ENCODE measurements at places on chromosomes 7 and 10. TPM values are rescaled to one million over a fixed set of nuclear protein-coding genes. Genes with fewer than 3 reads are reported as not detected.

Gene FAM25C
- total RNA-seq = not detected

Gene PDE6C
- not detected for total RNA-seq

Gene ADAMTS14
- not detected for total RNA-seq

Gene POLR2J2
- total RNA-seq = 11.4 TPM

Gene CALCR
- not detected for total RNA-seq

Gene PRTFDC1
- 7.4 TPM for total RNA-seq

Gene ANKRD30A
- total RNA-seq = 0.58 TPM

Gene MRLN
- not detected for total RNA-seq

Gene MKX
- total RNA-seq = not detected

Gene SEMA3E
- 2.0 TPM for total RNA-seq

Gene OR2A7
- total RNA-seq = 2.3 TPM

Gene SLC26A5
- not detected for total RNA-seq

Gene TMEM196
- total RNA-seq = not detected

Gene OIT3
- total RNA-seq = not detected

Gene CYP26A1
- total RNA-seq = not detected

Gene PLPP4
- total RNA-seq = 0.26 TPM

Gene ABCC2
- 0.24 TPM for total RNA-seq

Gene TUBAL3
- not detected for total RNA-seq

Gene TMEM139
- not detected for total RNA-seq

Gene MYOF
- total RNA-seq = 0.44 TPM

Gene GRM8
- total RNA-seq = 0.33 TPM

Gene ZNF32
- total RNA-seq = 2.8 TPM

Gene VIPR2
- not detected for total RNA-seq

Gene HOXA6
- not detected for total RNA-seq

Gene FAM25A
- not detected for total RNA-seq

Gene PAPOLB
- not detected for total RNA-seq

Gene MYH16
- total RNA-seq = 0.13 TPM

Gene TUBB8
- not detected for total RNA-seq

Gene CALHM3
- 0.16 TPM for total RNA-seq

Gene TYW1B
- 4.3 TPM for total RNA-seq

Gene FANK1
- not detected for total RNA-seq

Gene WNT8B
- total RNA-seq = not detected

Gene LIPJ
- total RNA-seq = 0.11 TPM

Gene GIMAP5
- 4.5 TPM for total RNA-seq

Gene CLDN3
- not detected for total RNA-seq

Gene EIF5AL1
- total RNA-seq = 0.26 TPM

Gene MMD2
- total RNA-seq = not detected

Gene BICC1
- 0.08 TPM for total RNA-seq

Gene ADAM8
- total RNA-seq = 92.7 TPM

Gene TRIM50
- total RNA-seq = not detected

Gene GHRHR
- not detected for total RNA-seq

Gene GPR85
- not detected for total RNA-seq

Gene TFEC
- 4.2 TPM for total RNA-seq

Gene CALML3
- not detected for total RNA-seq

Gene MSRB2
- total RNA-seq = 9.8 TPM

Gene COBL
- total RNA-seq = 0.21 TPM

Gene NCAPG2
- 67.2 TPM for total RNA-seq

Gene UCMA
- total RNA-seq = not detected

Gene FEZF1
- not detected for total RNA-seq

Gene SSC4D
- total RNA-seq = 0.72 TPM

Gene ERVW-1
- not detected for total RNA-seq

Gene MRC1
- total RNA-seq = 0.19 TPM

Gene FGFBP3
- total RNA-seq = 0.35 TPM
